Fibroblast of upper back skin (primary cell): ENCODE measurements at places on chromosomes 4 and X.
A peak's percentile ranks its signal among the peaks of the same experiment; 100 is the strongest.

DNA sequence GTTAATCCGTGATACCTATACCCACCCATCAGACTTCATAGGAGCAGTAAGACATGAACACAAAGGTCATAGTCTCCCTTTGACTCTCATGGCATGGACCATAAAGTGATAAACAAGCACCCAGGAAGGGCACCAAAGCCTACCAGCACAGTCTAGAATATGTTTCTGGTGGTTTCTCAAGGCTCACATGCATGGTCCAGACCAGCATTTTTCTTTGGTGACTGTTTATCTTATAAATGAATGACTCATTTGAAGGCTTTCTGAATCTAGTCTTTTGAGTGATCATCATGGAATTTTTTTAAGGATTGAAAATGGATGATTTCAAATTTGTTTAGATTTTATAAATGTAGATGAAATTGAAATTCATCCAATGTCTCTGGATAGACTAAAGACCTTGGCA, 32.0 kb upstream of the AMELX start:
- peak; percentile 70 for DNase-seq

DNA sequence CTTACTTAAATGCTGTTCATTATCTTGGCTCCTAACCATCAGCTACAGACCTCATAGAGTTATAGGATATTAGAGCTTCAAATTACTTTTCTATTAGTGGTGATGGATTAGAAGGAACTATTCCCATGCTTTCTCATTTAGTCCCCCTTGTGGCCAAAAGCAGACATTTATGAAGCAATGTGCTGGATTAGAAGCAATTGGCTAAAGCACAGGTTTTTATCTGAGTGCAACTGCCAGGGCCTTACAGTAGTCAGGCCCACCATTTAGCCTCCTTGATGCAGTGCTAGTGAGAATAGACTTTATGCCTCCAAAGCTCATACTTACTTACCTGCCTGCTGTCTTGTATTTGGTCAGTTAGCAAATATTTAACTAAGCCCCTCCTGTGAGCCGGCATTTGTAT, 93.0 kb downstream of the TSPAN7 start:
- DNase-seq, result peak; percentile 9

DNA sequence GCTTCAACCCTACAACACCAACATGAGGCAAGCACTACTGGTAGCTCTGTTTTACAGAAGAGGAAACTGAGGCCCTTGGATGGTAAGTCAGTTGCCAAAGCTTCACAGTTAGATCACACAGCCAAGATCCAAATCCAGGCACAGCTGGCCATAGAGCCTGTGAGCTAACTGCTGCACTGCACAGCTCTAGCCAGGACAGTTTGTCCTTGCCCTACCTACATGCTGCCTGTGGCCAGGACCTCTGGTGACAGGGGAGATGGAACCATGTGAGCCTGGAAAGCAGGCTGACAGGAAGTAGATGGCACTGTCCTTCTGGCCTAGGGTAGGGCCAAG, 257.8 kb downstream of the FBXW7 start:
- DNase-seq, result no peak

DNA sequence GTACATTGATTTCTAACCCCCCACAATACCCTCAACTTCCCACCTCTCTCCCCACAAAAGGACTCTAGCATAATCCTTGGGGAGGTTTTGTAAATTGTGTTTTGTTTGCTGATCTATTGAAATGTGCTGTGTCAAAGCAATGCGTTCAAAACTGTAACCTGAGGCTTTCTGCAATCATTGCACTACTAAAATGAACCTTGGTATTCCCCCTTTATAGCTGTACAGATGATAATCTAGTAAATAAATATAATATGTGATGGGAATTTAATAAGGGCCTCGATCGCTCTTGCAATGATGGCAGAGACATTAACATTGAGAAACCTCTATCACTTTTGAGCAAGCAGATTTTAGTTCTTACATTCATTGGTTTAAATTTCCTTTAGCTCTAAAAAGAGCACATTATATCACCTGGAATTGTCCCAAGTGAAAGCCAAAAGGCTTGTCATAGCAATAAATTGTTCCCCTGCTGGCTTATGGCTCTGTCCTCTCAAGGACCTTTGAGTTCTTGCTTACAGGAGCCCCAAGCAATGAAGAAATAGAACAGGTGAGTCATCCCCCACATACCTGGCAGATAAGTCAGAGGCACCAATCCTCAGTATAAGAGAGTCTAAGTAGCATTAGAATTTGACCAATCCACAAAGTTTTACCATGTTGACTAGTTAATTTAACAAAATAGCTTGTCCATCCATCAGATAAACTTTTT, 18.4 kb upstream of the ACE2 start:
- peak; percentile 2 for DNase-seq

- no peak for DNase-seq
Observed at GRCh38 chr4:152849350-152849749, 69.6 kb downstream of the ARFIP1 start.

GRCh38 chrX:10098270-10098713, 58.5 kb upstream of the CLCN4 start:
- DNase-seq, result peak; percentile 45

DNA sequence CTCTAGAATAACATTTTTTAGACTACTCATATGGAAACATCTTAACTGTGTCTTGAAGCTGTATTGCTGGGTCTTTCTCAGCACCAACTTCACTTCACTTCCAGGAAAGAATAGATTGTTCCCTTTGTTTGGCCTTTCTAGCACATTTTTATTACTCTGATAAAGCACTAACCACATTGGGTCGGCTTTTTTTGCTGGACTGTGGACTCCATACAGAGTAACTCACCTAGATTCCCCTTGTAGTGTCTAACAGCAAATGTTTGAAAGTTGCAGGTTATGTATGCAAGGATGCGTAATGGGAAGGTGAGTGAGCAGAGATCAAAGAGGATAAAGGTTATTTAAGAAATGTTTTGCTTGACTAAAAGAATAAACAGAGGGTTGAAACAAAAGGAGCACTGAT, 101.2 kb downstream of the MMRN1 start:
- no peak for DNase-seq

DNA sequence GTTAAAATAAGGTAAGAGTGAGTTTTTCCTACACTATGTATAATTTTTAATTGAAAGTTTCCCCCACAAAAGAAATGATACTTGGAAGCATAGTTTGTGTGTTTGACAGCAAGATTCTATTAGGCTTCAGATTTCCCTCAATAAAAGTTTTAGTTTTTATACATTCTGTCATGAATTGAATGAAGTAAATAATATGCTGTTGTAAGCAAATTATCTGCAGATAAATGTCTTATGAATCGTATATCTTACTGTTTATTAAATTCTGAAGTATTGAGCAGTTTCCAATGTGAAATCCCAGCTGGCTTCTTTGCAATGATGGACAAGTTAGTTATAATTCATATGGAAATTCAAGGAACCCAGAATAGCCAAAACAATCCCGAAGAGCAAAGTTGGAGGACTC, 33.5 kb downstream of the RS1 start:
- no peak for DNase-seq

- peak; percentile 91 for DNase-seq
Observed at GRCh38 chrX:41923211-41923977, at the start of gene CASK. TSS of gene CASK (minus strand) at chrX:41923554. CDS start at chrX:41922988, 566 bp downstream.

DNA sequence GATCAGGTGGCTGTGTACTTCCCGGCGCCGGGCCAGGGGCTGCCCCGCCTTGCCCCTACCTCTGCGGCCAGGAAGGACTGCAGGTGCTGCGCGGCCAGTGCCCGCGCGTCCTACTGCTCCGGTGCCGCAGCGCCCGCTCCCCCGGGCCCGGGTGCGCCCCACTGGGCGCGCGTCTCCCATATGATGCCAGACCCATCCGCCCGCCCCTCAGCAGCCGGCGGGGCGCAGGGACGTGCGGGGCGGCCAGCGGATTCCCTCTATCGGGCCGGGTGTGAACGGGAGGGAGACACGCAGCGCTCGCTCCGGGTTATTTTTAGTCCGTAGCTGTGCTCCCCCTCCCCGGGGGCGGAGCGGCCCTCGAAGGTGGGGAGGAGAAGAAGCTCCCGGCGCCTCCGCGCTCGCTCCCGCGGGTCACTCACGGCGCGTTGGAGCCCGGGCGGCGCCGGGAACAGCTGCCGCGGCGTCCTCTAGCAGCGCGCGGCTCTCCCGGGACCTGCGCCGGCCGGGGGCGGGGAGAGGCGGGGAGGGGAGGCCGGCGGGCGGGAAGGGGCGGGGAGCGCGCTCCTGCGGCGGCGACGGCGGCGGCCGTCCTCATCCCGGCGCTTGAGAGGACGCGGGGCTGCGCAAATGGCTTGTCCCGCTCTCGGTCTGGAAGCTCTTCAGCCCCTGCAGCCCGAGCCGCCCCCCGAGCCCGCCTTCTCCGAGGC, 103.6 kb downstream of the UCHL1 start:
- peak; percentile 33 for DNase-seq

DNA sequence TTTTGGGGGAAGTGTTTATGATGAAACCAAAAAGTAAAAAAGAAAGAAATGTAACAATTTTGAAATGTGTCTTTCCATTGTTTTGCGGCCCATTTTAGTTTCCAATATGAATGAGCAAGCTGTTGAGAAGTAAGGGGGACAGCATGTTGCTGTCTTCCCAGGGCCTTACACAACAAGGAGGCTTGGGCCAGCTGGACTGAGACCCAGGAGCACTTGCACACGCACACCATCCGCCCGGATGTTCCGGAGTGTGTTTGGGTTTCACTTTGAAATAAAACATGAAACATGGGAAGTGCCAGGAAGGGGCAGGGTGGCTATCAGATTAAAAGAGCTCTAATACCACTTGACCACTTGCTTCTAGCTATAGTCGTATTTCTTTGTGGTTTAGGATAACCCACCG, 144.4 kb downstream of the NHS start:
- DNase-seq, result no peak

DNA sequence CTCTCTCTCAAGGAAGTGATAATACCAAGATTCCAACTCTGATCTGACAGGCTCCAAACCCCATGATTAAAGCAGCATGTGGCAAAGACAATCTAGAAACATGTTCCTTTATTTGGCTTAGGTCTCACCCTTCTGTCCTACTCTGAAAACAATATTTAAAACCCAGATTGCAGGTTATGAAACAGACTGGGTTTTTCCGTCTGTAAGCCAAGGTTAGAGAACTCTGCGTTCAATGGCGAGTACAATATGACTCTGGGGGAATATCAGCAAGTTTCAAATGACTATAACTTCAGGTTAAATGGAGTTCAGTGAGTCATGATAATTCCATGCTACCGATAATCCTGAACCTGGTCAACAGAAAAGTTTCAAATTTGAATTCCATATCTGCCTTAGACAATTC, 50.8 kb downstream of the ANAPC10 start:
- DNase-seq, result no peak

DNA sequence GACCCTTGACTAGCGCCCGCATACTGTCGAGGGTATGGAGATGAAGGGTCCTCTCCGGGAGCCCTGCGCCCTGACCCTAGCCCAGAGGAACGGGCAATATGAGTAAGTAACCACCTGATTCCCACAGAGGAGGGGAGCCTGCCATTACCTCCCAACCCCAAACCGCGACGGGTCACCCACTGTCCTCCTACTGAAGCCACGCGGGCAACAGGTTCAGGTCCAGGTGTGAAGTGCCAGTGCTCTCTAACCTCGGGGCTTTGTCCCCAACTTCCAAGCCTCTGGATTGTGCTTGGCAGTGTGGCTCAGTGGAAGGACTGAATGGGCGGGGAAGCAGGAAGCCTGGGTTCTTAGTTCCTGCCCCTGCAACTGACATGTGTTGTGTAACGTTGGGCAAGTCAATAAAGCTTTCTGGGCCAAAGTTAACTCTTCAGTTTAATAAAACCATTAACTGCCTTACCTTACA, 694 bp downstream of the OCRL start:
- DNase-seq, result no peak

- DNase-seq, result no peak
Observed at GRCh38 chr4:153024466-153024865, 88.3 kb downstream of the FHDC1 start.

GRCh38 chr4:1199556-1200331, 27.4 kb upstream of the SPON2 start:
- DNase-seq, result no peak

DNA sequence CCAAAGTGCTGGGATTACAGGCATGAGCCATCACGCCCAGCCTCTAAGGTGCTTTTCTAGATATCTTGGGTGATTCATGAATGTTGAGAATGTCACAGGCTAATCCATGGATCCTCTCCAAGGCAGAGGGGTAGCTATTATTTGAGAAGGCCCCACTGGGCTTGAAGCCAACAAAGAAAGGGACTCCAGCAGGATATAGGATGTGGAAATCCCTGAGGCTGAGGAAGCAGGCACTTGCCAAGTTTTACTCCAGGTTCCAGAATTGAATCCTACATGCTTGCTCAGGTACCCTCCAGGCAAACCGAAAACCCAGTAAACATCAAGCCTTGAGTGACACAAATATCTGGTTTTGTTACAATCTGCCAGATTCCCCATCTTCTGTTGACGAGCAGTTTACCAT, 15.8 kb downstream of the NLGN3 start:
- no peak for DNase-seq

- no peak for DNase-seq
Observed at GRCh38 chr4:141702472-141703182, 66.2 kb downstream of the IL15 start.

- peak; percentile 91 for DNase-seq
Observed at GRCh38 chr4:168612450-168613135, 115.7 kb downstream of the PALLD start.
